Kidney (tissue), 22 donors: ENCODE measurements at places on chromosomes 6 and 20. TPM values are rescaled to one million over a fixed set of nuclear protein-coding genes. Genes with fewer than 3 reads are reported as not detected.

DNA sequence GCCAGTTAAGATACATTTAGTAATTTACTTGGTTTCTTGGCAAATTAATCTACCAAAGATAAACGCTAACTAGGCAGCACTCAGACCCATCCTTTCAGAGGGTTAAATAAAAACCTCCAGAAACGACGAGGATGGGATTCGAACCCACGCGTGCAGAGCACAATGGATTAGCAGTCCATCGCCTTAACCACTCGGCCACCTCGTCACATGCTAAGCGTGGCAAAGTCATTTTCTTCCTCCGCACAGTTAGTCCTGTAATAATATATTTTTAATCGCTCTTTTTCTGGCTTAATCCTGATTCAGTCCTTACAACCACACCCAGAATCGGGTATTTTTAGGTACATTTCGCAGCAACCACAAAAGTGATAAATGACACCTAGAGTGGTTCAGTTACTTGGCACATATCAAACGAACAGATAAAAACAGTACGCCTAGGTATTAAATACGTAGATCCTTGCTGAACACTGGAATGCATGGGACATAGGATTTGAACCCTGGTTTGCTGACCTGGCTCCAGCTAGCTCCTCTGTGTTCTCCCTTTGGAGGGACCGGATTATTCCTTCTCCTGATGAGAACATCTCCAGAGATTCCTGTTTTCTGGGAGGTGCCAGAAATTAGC lies 71.6 kb downstream of the GPX5 start:
- no peak for DNase-seq

GRCh38 chr20:4451487-4452081 lies 270.1 kb upstream of the PRND start:
- no peak for DNase-seq

DNA sequence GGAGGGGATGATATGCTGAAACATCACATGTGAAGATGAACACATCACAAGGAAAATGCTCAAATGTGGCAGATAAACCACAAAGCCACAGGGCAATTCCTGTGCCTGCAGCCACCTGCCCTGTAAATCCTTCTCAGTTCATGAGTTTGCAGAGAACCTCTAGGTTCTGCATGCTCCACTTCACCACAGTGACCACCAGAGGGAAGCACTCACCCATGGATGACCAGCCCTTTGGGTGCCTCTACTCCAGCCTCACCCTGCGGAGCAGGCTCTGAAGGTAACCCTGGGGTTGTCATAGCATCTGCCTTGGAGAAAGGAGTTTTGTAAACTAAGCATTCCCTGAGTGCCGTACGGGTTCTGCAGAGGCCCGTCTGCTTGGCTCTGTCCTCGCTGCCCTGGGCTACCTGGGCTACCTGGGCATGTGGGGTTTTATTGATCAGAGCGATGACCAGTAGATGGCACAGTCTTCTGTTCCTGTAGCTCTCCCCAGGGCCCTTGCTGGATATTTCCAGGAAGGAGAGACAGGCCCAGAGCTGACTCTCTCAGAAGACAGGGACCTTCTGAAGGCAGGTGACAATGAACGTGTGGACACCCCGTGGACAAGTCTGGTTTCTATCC lies 31.7 kb upstream of the CST1 start:
- DNase-seq, result no peak

Gene DHX35
- 11.0 TPM for total RNA-seq

Gene PERP
- 48.1 TPM for total RNA-seq

Gene ZNF334
- total RNA-seq, result 8.2 TPM

Gene NOX3
- not detected for total RNA-seq

DNA sequence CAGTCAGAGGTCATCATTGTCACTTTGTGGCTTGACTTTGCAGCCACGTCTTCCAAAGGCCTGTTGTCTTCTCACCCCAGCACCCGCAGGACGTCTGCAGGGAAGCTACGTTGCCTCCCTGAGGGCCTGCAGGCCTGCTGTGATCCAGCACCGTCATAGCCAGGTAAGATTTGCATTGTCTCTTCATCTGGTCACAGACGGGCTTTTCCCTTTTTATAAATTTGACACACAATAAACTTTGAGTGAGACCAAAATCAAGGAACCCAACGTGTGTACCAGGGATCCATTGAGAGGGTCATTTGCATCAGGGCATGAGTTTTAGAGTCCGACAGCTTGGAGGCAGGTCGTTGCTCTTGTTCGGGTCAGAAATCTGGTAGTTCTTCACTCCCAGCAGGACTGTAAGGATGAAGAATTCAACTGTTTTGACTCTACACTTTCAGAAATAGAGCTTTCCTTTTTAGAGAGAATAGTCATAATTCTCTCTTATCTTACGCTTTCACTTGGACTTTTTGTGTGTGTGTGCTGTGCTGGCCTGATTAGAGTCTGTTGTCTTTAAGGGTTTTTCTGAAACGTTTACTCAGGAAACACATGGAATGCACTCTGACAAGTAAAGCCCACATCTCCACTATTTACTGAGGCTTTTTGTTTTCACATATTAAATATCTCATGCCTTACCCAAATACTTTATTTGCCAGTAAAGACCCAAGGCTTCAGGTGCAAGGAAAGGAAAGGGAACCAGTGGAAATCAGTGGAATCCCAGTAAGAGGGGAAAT lies 177.2 kb upstream of the TAB2 start:
- DNase-seq, result no peak

GRCh38 chr6:134015719-134016557 lies 36.5 kb downstream of the SLC2A12 start:
- DNase-seq, result no peak

GRCh38 chr20:61424011-61424627 lies 172.1 kb downstream of the CDH4 start:
- DNase-seq, result no peak

Gene MUC22
- total RNA-seq, result not detected

DNA sequence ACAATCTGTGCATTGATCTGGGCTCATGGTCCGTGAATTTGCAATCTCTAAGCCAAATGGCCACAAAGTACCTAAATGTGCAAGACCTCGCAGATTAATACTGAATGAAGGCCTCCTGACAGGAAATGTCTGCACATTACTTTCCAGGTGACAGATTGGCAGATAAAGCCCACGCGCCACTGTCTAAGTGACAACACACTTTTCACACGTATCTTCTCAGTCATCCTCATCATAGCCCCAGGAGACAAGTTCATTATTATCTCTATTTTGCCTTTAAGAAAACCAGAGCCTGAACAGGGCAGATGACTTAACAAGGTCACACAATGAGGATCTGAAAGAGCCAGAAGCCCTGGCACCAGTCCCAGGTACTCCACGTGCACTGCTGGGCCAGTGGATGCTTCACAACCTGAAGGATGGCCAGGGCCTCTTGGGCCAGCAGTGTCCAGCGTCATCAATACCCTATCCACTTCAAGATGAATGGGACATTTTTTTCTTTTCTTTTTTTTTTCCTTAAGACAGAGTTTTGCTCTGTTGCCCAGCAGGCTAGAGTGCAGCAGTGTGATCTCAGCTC lies 266.3 kb downstream of the PTPRT start:
- no peak for DNase-seq

Gene OR2J3
- not detected for total RNA-seq

GRCh38 chr6:11164717-11165646 lies 53.5 kb upstream of the ERVFRD-1 start:
- DNase-seq, result no peak

DNA sequence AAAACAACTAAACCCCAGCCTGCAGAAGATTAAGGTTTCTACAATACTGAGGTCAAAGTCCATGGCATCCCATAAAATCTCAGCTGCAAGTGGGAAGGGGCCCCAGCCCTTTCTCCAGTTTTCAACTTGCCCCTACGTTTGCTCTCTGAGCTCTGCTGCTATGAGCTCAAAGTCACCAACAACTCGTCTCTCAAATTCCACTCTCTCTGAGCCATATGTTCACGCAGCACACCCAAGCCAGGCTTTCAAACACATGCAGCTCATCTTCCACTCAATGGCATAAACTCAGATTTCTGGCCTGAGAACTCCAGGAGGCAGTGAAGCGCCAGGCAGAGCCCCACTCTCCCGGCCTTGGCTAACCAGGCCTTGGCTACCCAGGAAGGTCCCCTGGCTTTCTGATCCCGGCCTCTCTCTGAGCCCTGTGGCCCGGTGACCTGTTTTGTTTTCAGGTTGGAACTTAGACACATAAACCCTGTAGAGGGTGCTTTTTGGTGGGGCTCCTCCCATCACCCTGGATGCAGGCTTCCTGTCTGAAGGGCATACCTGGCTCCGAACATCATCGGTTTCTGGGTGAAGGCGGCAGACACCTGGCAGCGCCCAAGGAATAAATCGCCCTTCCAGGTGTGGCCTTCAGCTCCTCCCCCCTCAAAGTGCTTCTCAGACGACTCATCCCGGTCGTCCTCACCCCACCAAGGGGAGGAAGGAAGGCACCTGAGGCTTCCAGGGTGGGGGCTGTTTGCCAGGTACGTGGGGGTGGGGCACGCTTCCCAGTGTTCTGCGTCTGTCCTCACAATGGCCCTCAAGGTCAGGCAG lies 12.4 kb downstream of the SLC22A23 start:
- no peak for DNase-seq

GRCh38 chr6:34205916-34206315 lies 30.8 kb upstream of the HMGA1 start:
- DNase-seq, result peak; percentile 9

Gene B3GAT2
- total RNA-seq, result not detected

DNA sequence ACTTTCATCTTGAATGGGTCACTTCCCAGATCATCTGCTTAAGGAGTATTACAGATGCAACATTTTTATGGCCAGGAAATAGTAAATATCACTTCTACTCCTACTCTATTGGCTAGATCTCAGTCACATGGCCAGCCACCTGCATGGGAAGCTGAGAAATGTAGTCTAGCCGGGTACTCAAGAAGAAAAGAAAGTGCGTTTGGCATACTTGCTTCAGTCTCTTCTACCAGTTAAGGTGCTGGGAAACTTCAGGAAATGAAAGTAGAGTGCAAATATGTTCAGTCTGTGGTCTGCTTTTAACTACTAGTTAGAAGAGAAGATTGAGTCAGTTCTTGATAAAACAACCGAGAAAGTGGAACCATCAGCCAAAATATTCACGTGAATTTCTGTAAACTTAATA lies 129.2 kb downstream of the PDSS2 start:
- no peak for DNase-seq

- DNase-seq, result no peak
Observed at GRCh38 chr20:35709259-35709658, 10.1 kb downstream of the ROMO1 start.

Gene NHSL1
- total RNA-seq, result 31.4 TPM

DNA sequence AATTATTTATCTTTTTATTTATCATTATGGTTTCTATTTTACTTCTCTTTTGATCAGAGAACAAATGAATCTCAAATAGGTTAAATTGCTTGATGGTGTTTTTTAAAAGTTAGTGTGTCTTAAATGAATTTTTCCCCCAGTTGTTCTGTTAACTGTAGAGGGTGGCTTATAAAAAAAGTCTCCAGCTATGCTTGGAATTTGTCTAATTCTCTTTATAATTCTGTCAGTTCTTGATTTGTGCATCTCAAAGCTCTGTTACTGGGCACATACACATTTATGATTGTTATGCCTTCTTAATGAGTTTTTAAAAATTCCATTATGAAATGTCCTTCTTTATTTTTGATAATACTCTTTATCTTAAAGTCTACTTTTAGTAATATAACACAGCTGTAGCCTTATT lies 58.0 kb downstream of the LIN28B start:
- no peak for DNase-seq

DNA sequence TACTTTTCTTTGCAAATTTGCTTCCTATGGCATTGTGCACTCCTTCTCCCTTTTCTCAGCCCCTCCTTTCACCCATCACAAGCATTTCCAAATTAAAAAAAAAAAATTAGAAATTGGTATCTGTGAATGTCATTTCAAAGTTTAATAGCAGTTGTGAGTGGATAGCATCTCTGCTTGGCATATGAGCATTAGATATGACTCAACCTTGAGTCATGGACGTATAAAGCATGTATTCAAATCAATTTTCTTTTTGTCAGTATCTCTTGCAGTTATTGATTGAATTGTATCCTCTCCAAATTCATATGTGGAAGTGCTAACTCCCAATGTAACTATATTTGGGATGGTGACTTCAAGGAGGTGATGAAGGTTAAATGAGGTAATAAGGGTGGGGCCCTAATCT lies 60.1 kb upstream of the MAP3K7 start:
- DNase-seq, result no peak

Gene MDFI
- total RNA-seq, result 16.9 TPM

GRCh38 chr6:118923035-118923434 lies 11.9 kb downstream of the MCM9 start:
- no peak for DNase-seq

GRCh38 chr20:41063442-41063841 lies 34.8 kb downstream of the TOP1 start:
- DNase-seq, result no peak

- DNase-seq, result peak; percentile 93
Observed at GRCh38 chr6:33768644-33769120, 20.2 kb downstream of the LEMD2 start.

GRCh38 chr20:41175727-41176330 lies 38.5 kb downstream of the PLCG1 start:
- no peak for DNase-seq
